Calu3 (cell line): ENCODE measurements at places on chromosomes 12 and 14.

DNA sequence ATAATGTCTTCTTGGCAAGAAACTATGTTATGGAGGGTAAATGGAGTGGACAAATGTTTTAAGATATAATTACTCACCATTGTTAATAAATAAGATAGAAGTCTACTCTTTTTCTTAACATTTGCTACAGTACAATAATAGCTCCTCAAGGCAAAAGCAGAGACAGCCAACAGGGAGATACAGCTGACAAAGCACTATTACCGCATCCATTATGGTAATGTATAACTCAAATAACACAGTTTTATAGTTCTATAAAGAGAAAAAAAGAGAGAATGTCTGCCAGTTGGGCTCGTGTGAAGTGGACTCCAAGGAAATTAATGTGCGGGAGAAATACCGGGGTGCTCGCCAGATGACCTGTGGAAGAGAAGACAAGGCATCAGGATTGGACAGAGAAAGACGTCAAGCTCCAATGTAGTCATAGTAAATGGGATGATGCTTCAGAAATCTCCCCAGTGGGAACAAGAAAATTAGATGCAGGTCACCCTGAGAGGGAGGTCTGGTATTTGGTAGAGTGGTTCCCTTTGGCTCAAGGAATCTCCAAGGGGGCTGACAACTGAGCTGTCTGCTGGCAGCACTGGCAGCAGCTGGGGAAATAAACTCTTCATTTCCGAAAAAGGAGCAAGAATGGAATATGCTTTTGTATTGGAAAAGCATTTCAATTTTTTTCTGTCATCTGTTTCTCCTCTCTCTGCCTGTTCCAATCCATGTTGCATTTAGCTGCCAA is 343.9 kb downstream of the LRFN5 start:
- no peak for DNase-seq

DNA sequence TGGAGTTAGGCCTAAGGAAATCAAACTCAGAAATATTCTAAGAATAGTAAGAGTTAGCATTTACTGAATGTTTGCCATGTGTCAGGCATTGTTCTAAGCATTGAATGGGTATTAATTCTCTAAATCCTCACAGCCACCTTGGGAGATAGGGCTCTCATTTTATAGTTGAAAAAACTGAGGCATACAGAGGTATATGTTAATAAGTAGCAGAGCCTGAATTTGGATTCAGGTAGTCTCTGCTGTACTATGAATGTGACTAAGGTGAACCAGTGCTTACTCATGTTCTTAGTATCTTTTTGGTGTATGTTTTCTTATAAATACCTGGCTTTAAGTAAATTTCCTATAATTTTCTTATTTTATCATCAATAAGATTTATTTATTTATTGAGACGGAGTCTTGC is 8.1 kb downstream of the ARF6 start:
- DNase-seq: no peak

DNA sequence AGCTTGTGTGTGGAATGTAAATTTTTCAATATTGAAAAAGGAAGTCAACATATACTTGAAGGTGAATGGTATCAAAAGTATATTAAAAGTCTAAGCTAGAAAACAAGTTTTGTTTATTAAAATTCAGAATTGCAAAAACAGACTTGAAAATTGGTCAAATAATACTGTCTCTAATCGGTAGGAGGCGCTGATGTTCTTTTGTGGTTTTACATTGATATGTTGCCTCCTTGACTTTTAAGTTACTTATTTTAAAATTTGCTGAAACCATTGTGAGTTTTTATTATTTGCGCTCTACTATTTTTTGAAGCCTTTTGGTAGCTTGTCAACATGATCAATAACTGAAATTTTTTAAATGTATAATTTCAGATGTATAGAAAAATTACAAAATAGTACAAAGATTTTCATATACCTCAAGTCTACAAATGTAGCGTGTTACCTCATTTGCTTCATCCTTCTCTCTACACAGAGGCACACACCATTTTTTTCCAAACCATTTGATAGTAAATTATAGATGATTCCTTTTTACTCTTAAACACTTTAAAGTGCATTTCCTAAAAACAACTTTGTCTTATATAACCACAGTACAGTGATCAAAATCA is 6.9 kb downstream of the RTRAF start:
- no peak for DNase-seq

GRCh38 chr12:17062267-17063036 is 456.5 kb upstream of the LMO3 start:
- no peak for DNase-seq

GRCh38 chr12:16307856-16308475 is 30.5 kb upstream of the SLC15A5 start:
- no peak for DNase-seq

- no peak for DNase-seq
Measured at GRCh38 chr14:59215322-59215721, 26.9 kb downstream of the DAAM1 start.
